ENCODE measurements at places on chromosomes 1 and 21.

DNA sequence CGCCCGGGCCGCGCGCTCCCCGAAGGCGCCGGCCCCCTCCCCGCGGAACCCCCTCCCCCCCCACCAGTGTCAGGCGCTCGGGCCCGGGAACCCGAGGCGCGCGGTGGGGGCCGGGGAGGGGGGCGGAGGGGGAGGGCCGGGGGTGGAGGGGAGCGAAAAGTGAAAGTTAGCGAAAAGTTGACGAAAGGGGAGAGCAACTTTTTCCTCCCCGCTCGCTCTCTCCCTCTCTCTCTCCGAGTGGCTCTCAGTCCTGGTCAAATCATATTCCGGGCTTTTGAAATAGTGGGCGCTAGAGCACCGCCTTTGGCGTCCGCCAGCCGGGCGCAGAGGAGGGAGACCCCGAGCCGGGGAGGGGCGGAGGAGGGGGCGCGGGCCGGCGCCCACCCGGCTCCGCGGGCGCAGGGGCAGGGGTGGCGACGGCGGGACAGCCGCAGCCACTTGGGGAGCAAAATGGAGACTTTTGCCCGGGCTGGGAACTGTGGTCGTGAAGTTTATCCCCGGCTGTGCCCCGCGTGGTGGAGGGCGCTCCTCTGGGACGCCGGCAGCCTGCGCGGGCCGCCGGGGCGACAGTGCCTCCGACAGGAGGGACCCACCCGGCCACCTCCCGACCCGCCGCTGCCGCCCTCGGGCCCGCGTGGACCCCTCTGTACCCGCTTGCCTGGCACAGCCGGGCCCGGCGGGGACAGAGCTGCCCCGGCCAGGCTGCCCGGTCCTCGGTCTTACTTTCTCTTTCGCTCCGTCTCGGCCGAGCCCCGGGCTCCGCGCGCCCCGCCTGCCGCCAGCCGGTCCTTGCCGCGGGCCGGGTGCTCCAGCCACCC, 697 bp downstream of the PRDM16 start:
- no peak for DNase-seq

DNA sequence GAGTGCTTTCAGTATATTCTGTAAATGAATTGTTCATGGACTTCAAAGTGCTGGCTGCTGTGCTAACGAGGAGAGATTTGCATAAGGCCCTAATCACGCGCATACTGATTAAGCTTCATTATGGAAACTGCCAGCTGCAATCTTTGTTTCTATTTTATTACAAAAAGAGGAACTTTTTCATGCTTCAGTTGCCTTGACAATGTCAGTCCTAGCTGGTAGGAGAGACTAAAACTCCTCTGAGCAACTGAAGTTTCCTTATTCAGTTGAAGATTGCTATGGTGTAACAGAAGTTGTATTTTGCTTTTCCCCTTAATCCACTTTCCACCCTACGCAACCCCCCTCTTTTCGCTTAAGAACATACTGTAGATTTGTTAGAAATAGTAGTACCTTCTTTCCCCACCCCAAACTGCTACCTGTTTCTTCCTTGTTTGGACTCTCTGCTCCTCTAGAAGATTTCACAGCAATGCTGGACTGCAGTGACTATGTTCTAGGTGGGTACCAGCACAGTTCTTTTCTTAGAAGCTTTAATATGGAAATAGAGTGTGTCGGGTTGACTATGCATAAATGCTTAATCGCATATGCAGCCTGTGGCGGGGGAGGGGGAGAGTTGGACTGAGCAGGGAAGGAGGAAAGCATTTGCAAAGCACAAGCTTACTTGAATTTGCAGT, 108.3 kb downstream of the POU2F1 start:
- DNase-seq, result no peak

DNA sequence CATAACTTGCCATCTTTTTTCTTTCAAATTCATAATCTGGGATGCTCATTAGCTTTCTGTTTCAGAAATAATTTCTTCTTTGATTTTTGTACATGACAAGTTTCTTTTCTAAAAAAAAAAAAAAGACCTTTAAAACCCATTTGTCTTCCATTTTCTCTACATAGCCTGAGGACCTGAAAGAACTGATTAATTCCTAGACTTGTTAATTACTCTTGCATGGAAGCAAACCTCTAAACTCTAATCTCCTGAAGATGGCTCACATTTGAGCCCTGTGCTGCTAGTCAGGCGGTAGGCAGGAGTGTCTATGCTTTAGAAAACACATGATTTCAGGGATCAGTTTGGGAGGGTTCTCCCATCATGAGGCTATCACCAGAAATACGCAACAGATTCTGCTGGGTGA, 152.0 kb downstream of the KAZN start:
- DNase-seq, result no peak

DNA sequence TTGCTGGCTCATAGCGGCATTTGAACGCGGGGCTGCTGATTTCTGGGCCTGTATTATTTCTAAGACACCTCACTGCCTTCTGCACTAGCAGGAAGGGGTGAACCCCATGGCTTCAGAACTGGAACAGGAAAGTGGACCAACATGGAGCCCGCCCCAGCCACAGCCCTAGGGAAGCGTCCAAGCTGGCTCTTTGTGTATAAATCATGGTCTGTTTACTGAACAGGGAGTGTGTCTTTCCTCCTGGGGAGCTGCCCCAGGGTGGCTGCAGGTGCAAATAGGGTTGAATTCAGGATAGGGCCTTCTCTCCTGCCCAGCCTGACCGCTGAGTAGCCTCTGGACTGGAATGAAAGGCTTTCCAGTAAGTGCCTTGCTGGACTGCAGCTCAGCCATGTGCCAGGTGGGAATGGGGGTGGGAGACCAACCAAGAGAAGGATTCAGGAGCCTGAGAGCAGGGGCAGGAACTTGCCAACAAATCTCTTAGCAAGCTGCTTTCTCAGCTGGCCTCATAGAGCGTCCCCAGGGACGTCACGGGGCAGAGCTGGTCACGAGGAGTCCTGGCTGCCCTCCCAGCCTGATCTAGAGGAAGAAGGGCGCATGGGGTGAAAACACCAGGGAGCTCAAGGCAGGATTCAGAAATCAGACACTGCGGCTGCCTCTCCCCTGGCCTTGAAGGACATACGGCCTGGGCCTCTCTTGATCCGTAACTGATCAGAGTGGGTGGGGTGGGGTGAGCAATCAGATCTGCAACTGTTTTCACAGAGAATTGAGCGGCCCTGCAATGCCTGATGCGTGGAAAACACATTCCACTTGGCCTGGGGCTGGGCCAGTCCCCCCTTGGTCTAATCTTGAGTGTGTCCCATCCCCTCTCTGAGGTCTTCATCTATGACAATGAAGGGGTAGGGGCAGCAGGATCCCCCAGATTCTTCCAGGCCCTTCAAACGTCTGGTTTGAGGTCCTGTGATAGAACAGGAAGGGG, 56.5 kb upstream of the SELENON start:
- no peak for DNase-seq

DNA sequence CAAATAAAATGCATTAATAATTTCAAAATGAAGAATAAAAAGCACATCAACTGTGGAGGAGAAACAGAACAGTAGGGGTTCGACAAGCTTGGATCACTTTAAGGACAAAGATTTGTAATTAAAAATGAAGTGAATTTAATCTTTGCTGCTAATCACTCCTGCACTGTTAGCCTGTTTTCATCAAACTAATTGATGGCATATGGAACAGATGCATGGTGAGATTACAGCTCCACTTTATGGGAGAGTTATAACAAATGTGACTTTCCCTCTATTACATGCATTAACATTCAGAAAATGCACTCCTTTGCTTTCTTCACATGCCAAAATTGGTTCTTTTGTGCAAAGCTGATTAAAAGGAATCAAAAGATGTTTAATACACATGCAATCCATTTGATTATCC, 207.2 kb upstream of the C21orf91 start:
- DNase-seq, result no peak

GRCh38 chr1:198630863-198631262, 8.0 kb upstream of the PTPRC start:
- DNase-seq, result no peak

- peak; percentile 42 for DNase-seq
Observed at GRCh38 chr1:206470692-206471414, 577 bp downstream of the IKBKE start.

DNA sequence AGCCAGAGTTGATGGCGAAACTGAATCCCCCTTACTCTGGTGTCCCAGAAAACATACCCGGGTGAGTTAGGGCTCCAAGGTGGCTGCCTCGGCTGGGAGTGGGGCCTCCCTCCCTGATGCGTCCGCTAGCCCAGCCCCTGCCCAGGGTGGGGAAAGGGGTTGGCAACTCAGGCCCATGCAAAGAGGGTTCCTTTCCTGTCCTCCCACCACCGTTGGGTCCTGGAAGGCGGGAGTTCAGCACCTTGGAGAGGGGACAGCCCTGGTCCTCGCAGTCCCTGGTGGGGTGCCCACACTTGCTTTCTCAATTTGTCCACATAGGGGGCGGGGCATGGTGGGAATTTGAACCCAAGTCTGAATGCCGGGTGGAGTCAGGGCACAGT, 6.1 kb downstream of the SRM start:
- DNase-seq, result no peak

GRCh38 chr1:42319871-42320484, 15.1 kb downstream of the FOXJ3 start:
- peak; percentile 62 for DNase-seq

DNA sequence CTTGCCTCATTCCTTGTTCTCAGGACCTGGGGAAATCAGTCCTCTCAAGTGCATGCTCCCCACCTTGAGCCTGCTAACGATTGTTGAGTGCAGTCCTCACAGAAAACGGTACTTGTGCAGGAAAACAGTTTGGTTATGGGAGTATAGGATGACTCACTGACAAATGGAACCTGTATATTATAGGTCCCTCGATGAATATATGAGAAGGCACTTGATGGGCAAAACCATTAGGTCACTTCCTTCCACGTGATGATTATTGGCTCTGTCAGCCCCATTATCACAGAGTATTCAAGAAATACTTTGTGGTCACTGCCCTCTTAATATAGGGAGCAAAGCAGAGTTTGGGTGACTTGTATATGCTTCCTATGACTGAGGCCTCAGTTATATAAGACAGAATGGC, 6.2 kb downstream of the CCDC17 start:
- DNase-seq, result no peak

GRCh38 chr1:235430991-235431390, 63.8 kb downstream of the TBCE start:
- no peak for DNase-seq

GRCh38 chr1:203528063-203528462, 34.1 kb downstream of the OPTC start:
- DNase-seq, result no peak

All from CD4-positive, alpha-beta T cell treated with Interleukin-17A for 1 hour (primary cell).